ENCODE measurements at places on chromosomes 1 and 21. TPM values are rescaled to one million over a fixed set of nuclear protein-coding genes. Genes with fewer than 3 reads are reported as not detected.

- H3K36me3 ChIP-seq, result no peaks in the 10 kb centered on the region
- no peak overlapping the region for H3K4me3 ChIP-seq
- no peaks in the 10 kb centered on the region for H3K4me1 ChIP-seq
These were observed 303.6 kb downstream of the LMX1A start for GRCh38 chr1:165052936-165053335.

DNA sequence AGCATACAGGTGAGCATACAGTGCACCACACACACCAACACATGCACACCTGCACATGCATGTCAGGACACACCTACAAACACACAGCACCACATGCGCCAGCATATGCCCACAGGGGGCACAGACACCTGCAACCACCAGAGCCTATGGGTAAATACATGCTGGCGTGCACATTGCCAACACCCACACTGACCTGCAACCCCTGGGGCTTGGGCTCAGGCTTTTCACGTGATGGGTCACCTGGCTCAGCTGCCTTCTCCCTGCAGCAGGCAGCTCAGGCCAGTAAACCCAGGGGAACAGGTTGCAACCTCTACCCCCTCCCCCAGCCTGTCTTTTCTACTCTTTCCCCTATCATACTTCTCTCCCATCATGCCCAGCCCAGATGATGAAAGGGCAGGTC, 8.1 kb downstream of the CD247 start:
- H3K36me3 ChIP-seq, result no peaks in the 10 kb centered on the region
- no peaks in the 10 kb centered on the region for H3K27me3 ChIP-seq
- DNase-seq, result no peak
- no peak overlapping the region for H3K27ac ChIP-seq

GRCh38 chr1:81635816-81636215, 164.9 kb upstream of the ADGRL2 start:
- H3K27me3 ChIP-seq, result no peaks in the 10 kb centered on the region
- no peak overlapping the region for H3K4me3 ChIP-seq
- no peak for DNase-seq
- H3K36me3 ChIP-seq, result no peaks in the 10 kb centered on the region
- H3K4me1 ChIP-seq, result no peaks in the 10 kb centered on the region

Gene RAVER2
- total RNA-seq, result 0.27 TPM

Gene KRTAP8-1
- not detected for total RNA-seq

Gene IL19
- not detected for total RNA-seq

DNA sequence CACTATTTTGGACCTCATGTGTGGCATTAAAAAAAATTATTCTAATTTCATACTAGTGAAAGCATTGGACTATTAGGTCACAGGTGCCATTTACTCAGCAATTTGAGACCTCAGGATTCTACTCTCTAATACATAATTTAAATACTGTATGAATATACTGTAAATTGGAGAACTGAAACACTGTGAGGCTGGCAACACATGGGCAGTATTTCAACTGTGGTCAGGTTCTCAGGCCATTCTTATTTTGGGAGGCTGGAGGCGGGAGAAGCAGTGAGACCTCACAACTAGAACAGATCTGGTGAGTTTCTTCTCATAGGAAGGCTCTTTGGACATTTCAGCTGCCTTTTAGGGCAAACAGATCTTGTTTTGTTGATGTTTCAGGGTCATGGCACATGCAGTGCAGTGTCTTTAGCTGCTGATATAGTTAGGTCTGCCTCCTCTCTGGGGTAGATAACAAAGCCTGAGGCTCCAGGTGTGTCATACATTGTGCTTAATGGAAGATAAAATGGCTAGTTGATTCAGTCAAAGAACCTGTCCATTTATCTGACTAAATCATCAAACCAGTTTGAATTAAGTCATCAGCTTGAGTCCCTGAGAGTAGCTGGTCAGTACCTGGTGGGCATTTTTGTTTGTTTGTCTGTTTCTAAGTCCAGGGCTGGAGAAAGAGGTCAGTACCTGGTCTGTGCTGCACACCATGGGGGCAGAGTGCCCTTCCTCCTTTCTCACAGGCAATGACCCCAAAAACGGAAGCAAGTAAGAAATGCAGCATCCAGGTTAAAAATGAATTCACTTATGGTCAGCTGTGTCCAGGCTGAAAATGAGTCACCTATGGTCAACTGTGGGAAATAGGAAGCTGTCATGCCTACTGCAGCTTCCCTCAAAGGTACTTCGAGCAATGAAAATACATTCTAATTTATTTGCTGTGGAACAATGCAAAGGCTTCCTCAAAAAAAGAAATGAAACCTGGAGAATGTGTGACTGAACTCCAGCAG, 216.2 kb downstream of the SDCCAG8 start:
- no peak overlapping the region for H3K4me3 ChIP-seq
- peaks cover 7% of the 10 kb centered on the region for H3K4me1 ChIP-seq
- no peaks in the 10 kb centered on the region for H3K27me3 ChIP-seq
- peak; percentile 26 for DNase-seq
- H3K27ac ChIP-seq, result no peak overlapping the region

Gene FCRL6
- 0.11 TPM for total RNA-seq

- no peaks in the 10 kb centered on the region for H3K36me3 ChIP-seq
- no peak overlapping the region for H3K27ac ChIP-seq
- no peaks in the 10 kb centered on the region for H3K4me1 ChIP-seq
- no peaks in the 10 kb centered on the region for H3K27me3 ChIP-seq
- DNase-seq, result no peak
These were observed 34.8 kb upstream of the LYST start for GRCh38 chr1:235901461-235901860.

DNA sequence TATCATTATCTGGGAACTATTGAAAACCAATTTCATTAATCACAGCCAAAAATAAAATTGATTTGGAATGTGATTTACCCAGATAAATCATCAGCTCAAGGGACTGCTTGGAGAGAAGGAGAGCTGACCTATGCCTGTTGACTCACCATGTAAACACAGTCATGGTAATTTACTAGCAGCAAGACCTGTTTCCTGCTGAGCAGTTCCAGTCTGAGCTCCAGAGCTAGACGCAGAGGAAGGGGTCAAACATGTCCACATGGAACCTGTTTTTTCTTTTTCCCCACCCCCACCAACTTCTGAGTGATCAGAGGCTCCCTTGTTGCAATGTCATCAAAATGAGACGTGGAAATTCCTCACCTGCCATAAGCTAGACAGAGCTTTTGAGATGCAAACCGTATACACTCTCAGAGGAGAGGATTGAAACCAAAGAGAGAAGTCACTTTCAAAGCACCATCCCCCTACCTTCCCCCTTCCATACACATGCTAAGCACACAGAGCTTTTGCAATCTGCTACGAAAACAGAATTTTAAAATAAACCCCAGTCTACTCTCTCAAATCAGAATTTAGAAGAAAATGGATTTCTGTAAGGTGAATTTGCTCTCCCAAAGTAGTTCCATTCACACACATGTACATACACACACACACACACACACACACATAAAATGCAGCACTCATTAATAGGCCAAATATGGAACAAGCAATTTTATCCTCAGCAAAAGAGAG, 55.9 kb upstream of the PTGFRN start:
- H3K4me1 ChIP-seq, result 0 out of 2 replicates have a peak, but pooled peaks cover 3% of the 10 kb centered on the region
- H3K4me3 ChIP-seq, result no peak overlapping the region
- H3K36me3 ChIP-seq, result no peaks in the 10 kb centered on the region

- no peak overlapping the region for H3K4me3 ChIP-seq
- no peak for DNase-seq
- no peak overlapping the region for H3K27ac ChIP-seq
- H3K4me1 ChIP-seq, result no peaks in the 10 kb centered on the region
- H3K27me3 ChIP-seq, result no peaks in the 10 kb centered on the region
- no peaks in the 10 kb centered on the region for H3K36me3 ChIP-seq
These were observed 76.1 kb upstream of the ZNF326 start for GRCh38 chr1:89918794-89919155.

Gene RGS13
- total RNA-seq, result 0.23 TPM

Gene HES4
- total RNA-seq, result 0.97 TPM

GRCh38 chr1:215739025-215739424, 171.9 kb downstream of the KCTD3 start:
- no peak overlapping the region for H3K27ac ChIP-seq
- H3K36me3 ChIP-seq, result no peaks in the 10 kb centered on the region
- H3K4me1 ChIP-seq, result no peaks in the 10 kb centered on the region
- DNase-seq, result no peak
- H3K27me3 ChIP-seq, result no peaks in the 10 kb centered on the region
- no peak overlapping the region for H3K4me3 ChIP-seq

- no peaks in the 10 kb centered on the region for H3K27me3 ChIP-seq
- H3K27ac ChIP-seq, result no peak overlapping the region
- H3K36me3 ChIP-seq, result no peaks in the 10 kb centered on the region
- peak; percentile 27 for DNase-seq
These were observed 207.6 kb upstream of the HMCN1 start for GRCh38 chr1:185526344-185527307.

Gene XKR8
- total RNA-seq, result 4.4 TPM

DNA sequence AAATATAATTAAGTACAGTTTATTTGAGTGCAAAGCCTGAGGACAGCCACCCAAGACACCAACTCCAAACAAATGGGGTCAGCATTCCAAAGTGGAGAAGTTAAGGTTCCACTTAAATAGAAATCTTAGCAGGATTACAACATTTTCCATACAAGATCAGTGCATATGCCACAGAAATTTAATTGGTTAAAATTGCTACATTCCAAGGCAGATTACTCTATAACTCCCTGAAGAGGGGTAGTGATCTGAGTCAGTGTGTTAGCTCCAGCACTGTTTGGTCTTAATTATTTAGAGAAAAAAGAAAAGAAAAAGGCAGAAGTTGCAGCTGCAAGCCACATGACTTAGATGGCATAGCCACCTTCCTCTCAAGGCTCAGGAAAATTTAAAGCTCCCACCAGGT, 297.5 kb downstream of the HHIPL2 start:
- H3K27ac ChIP-seq, result no peak overlapping the region
- H3K36me3 ChIP-seq, result no peaks in the 10 kb centered on the region
- H3K4me1 ChIP-seq, result no peaks in the 10 kb centered on the region
- H3K4me3 ChIP-seq, result no peak overlapping the region
- no peak for DNase-seq

GRCh38 chr1:35439626-35440025, 117.6 kb downstream of the KIAA0319L start:
- H3K36me3 ChIP-seq, result peaks cover 26% of the 10 kb centered on the region
- H3K4me1 ChIP-seq, result no peaks in the 10 kb centered on the region
- no peak overlapping the region for H3K27ac ChIP-seq
- DNase-seq, result no peak

Gene PAQR6
- total RNA-seq, result 2.6 TPM

- H3K4me3 ChIP-seq, result no peak overlapping the region
- H3K27ac ChIP-seq, result no peak overlapping the region
- H3K27me3 ChIP-seq, result no peaks in the 10 kb centered on the region
- no peaks in the 10 kb centered on the region for H3K4me1 ChIP-seq
- no peaks in the 10 kb centered on the region for H3K36me3 ChIP-seq
- no peak for DNase-seq
These were observed 671.9 kb downstream of the ADGRL2 start for GRCh38 chr1:82472489-82473131.

- H3K27me3 ChIP-seq, result no peaks in the 10 kb centered on the region
- peaks cover 9% of the 10 kb centered on the region for H3K4me1 ChIP-seq
- no peak overlapping the region for H3K27ac ChIP-seq
These were observed 709 bp downstream of the NECTIN4 start for GRCh38 chr1:161088587-161089110.

Gene MX2
- total RNA-seq, result 49.0 TPM

Gene KIAA1614
- total RNA-seq, result 0.24 TPM

- H3K4me1 ChIP-seq, result peaks cover 4% of the 10 kb centered on the region
- no peak overlapping the region for H3K27ac ChIP-seq
- H3K36me3 ChIP-seq, result no peaks in the 10 kb centered on the region
- H3K4me3 ChIP-seq, result no peak overlapping the region
- H3K27me3 ChIP-seq, result no peaks in the 10 kb centered on the region
These were observed 47.2 kb downstream of the S1PR1 start for GRCh38 chr1:101284021-101284420.

Gene PLA2G5
- total RNA-seq, result not detected

Gene FNBP1L
- 0.21 TPM for total RNA-seq

- H3K4me3 ChIP-seq, result no peak overlapping the region
- DNase-seq, result no peak
- H3K27me3 ChIP-seq, result no peaks in the 10 kb centered on the region
- 0 out of 2 replicates have a peak, but pooled peaks cover 7% of the 10 kb centered on the region for H3K4me1 ChIP-seq
These were observed 511 bp downstream of the ZNF683 start for GRCh38 chr1:26372039-26372438.
